Hepatocyte (in vitro differentiated cells): ENCODE measurements at places on chromosomes 1 and 21. TPM values are rescaled to one million over a fixed set of nuclear protein-coding genes. Genes with fewer than 3 reads are reported as not detected.

The PAQR6 gene
- total RNA-seq: 3.3 and 4.5 TPM in 2 replicates

- H3K27ac ChIP-seq: no peak overlapping the region
- H3K36me3 ChIP-seq: no peaks in the 10 kb centered on the region
- no peak for DNase-seq
- no peaks in the 10 kb centered on the region for H3K27me3 ChIP-seq
These were observed 112.2 kb downstream of the DYRK1A start for GRCh38 chr21:37478794-37479193.

DNA sequence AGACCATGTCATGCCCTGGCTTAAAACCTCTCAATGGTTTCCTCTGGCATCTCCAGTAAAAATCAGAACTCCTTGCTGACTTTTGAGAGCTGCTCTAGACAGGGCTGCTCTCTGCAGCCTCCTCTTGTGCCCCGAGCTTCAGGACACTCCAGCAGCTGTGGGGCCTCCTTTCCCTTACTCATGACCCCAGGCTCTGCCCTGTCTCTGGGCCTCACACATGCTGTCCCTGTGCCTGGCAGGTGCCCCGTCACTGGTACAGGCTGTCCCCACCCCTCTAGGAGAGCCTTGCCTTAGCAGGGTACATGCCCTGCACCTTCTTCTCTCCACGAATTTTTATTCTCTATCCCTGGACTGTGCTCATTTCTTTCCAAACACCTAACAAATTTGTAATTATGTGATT, 43.2 kb downstream of the HIVEP3 start:
- H3K27me3 ChIP-seq: peaks cover 5% of the 10 kb centered on the region
- H3K27ac ChIP-seq: no peak overlapping the region
- DNase-seq: no peak
- H3K4me3 ChIP-seq: no peak overlapping the region
- no peaks in the 10 kb centered on the region for H3K4me1 ChIP-seq
- no peaks in the 10 kb centered on the region for H3K36me3 ChIP-seq

DNA sequence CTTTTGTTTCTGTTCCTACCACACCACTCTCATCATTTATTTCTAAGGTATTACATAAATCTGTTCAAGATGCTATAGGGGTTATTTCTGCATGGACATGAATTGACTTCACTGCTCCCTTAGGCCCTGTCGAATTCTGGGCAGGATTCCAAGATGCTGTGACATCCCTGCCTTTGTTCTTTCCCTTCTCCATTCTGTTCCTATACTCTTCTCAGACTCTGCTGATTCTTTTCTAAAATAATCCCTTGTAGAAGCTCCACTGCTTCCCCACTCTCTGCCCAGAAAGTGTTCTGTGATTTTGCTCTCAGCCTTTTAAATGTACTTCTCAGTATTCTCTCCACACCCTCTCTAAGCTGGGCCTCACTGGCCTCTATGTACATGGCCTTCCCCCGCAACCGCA, 99.2 kb downstream of the PHTF1 start:
- no peaks in the 10 kb centered on the region for H3K4me1 ChIP-seq
- H3K36me3 ChIP-seq: no peaks in the 10 kb centered on the region
- no peak overlapping the region for H3K4me3 ChIP-seq
- no peak overlapping the region for H3K27ac ChIP-seq
- no peak for DNase-seq
